Stimulated activated CD8-positive, alpha-beta memory T cell treated with anti-CD3 and anti-CD28 coated beads, Interleukin-15, amount 100 ng/mL, for 1 hour (primary cell): ENCODE measurements at places on chromosomes 6 and 20.

DNA sequence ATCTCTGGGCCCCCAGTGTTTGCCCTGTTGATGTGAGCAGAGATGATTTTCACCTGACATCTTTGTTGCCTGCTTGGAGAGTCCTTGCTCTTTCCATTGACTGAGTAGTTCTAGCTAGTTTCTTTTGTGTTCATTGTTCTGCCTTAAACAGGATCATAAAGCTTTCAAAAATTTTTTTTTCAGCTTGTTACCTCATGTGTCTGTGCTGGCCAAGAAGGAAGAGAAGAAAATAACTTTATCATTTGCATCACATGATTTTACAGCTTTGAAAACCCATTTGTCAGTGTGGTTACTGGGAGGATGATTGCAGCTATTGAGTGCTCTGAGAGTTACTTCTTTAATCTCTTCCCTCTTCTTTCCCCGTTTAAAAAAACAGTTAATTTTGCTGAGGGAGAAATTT, 16.0 kb downstream of the FOXO3 start:
- DNase-seq, result no peak

DNA sequence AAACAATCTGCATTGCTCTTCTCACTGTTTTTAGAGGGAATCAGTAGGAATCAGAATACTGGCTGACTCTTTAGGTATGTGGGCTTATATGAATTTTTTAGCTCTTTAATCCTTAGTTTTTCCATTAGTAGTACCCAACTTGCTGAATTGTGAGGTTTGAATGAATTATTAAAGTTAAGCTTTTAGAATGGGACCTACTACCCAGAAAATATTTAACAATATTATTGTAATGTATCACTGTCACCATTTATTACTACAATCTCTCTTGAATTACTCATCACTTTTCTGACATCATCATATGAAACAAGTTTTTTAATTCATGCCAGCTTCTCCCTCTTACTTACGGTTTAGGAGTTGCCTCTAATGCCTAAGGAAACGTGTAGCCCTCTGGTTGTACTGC, 212.7 kb downstream of the BCKDHB start:
- DNase-seq, result no peak

DNA sequence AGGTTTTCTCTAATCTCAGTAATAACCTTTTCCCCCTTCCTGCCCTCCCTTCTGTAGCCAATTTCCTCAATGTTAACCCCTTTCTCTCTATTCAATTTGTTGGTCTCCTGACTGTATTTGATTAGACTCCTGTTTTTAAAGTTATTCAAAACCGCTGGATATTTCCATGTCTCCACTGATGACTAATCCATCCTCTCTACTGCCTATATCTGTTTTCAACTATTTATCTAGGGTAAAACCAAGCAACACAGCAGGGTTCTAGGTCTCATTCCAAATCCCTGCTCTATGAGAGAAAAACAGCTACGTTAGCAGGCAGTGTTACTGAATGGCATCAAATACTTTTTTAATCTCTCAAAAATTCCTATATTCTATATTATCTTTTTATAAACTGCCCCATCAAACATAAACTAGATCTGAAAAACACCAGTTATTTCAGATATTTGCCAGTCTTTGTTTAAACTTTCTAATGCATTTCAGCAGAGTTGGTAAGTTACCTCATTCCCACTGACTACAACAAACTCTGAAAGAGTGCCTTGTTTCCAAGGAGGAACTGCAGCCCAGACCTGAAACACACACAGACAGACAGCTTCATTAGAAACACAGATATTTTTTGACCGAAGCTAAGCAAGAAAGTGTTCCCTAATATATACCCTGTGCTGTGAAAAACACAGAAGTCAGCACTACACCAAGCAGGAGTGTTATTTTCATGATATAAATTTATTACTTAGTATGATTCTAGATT, 8.2 kb downstream of the RTN4IP1 start:
- no peak for DNase-seq

GRCh38 chr6:40413239-40413638, 173.9 kb downstream of the LRFN2 start:
- no peak for DNase-seq

DNA sequence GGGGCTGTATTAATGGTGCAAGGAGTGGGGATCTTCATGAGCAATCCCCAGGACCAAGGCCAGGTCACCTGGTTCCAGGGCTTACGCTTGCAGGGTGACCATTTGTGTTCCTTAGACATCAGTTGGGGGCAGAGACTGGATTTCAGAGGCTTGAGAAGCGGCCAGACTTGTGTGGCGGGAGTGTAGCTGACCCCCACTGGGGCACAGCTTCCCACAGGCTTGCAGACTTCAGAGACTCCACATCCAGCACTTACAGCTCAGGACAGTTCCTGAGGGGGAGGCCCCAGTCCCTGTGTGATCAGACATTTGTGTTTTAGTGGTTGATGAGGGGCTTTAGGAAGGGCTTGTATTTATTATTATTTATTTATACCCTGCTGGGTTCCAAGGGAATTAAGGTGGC, 15.3 kb downstream of the TJAP1 start:
- no peak for DNase-seq
